Activated naive CD4-positive, alpha-beta T cell treated with Interleukin-2 at 50 U/mL for 16 hours (primary cell): ENCODE measurements at places on chromosomes 6 and 20.

- DNase-seq: no peak
These were observed 124.5 kb upstream of the GJE1 start for GRCh38 chr6:142008016-142008735.

GRCh38 chr6:112951829-112952228 lies 604.7 kb downstream of the RFPL4B start:
- no peak for DNase-seq

DNA sequence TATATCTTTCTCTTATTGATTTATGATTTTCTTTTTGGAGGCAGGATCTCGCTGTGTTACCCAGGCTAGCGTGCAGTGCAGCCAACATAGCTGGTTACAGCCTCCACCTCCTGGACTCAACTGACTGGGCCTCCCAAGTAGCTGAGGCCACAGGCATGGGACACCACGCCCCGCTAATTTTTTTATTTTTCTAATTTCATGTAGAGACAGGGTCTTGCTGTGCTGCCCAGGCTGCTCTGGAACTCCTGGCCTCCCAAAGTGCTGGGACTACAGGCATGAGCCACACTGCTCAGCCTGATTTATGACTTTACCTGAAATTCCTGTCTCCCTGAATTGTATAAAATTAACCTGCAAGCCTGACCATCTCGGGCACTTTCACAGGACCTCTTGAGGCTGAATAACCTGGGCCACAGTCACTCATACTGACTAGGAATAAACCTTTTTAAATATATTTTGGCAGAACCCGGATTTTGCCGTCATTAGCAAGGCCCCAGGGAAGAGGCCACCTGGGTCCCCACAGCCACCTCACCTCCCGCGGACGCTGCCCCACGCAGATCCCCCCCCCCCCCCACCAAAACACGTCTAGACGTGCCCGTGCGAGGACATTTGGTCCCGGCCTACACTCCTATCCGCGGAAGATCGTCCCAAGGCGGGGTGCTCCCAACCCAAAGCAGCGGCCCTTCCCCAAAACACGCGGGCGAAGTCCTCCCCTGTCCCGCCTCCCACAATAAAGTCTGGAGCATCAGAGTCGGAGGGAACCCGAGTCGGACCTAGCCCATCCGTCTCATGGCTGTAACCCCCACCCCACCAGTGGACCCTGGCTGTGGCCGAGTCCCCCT lies 902 bp downstream of the ZNF337 start:
- DNase-seq: no peak

DNA sequence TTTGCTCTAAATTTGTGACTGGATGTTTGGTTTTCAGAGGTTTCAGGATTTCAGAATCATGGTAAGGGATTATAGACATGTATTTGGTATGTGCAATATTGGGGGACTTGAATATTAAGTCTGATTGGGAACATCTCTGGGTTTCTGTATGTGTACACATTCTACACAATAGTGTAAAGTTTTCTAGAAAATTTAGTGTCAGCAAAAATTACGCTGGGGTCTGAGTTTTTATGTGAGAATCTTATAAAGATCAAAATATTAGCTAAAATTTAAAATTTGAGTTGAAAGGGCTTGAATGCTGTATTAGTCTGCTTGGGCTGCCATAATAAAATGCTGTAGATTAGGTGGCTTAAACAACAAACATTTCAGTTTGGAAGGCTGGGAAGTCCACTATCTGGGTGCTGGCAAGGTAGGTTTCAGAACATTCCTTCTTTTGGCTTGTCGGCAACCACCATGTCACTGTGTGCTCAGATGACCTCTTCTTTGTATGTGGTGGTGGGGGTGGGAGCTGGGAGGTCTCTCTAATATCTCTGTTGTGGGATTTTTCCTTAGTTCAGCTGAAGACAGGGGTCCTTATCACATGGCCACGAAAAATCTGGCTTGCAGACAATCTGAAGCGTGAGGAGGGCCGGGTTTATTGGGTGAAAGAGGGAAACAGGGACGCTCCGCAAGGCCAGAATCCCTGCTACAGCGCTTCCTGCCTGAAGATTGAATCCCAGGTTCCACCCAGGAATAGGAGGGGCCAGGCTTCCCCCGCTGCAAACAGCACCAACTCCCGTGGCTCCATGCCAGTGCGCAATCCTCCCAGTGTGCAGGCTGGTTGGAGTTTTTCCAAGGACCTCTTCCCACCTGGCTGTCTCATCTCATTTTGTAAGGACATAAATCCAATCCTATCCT lies 299.7 kb downstream of the PLCB1 start:
- DNase-seq: no peak

DNA sequence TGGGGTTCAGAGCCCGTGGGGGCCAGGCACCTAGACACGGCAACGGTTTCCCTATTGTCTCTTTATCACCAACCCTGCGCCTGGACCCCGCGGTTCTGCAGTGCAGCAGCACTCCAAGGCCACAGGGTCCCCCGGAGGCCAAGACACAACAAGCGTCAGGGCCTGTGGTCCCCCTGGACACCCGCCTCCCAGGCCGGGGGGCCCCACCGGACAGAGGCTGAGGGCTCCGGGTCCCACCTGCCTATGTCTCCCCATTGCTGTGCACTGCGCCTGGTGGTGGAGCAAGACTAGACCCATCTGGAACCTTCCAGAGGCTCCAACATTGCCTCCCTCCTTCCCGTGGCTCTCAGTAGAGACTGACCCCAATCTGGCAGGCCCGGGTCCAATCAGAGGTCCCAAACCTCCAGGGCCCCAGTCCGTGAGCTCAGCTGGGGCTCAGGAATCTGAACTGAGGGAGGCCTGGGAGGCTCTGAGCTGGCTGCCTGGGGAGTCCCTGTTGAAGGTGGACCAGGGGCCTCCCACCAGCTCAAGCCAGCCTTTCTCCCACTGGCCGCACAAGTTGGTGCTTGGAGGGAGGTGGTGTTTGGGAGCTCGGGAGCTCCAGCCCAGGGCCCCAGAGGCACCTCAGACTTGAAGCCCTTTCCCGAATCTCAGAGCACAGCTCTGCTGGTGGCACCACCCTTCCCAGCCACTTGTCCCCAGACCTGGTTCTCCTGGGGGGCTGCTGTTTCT lies 8.8 kb downstream of the GATA5 start:
- no peak for DNase-seq

DNA sequence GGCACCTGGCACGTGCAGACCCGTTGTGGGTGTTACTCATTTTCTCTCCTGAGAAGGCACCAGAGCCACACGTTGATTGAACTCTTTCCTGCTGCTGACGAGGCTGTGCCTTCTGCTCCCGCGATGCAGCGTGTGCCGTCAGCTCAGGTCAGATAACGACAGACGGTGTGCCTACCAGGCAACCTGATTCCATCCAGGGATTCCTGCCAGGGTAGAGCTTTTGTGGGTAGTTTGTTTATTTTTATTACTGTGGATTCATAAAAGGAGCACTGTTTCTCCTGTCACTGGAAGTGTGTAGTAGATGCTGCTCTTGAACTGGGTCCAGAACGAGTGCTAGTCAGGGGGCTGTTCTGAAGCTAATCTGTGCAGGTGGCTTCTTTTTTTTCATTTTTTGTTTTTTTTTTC lies 20.7 kb downstream of the PRPF6 start:
- DNase-seq: no peak
